Peyer's patch (tissue), 4 donors: ENCODE measurements at places on chromosomes 3 and 15. TPM values are rescaled to one million over a fixed set of nuclear protein-coding genes. Genes with fewer than 3 reads are reported as not detected.
A peak's percentile ranks its signal among the peaks of the same experiment; 100 is the strongest.

Gene ATRIP
- total RNA-seq = 2.6 TPM

DNA sequence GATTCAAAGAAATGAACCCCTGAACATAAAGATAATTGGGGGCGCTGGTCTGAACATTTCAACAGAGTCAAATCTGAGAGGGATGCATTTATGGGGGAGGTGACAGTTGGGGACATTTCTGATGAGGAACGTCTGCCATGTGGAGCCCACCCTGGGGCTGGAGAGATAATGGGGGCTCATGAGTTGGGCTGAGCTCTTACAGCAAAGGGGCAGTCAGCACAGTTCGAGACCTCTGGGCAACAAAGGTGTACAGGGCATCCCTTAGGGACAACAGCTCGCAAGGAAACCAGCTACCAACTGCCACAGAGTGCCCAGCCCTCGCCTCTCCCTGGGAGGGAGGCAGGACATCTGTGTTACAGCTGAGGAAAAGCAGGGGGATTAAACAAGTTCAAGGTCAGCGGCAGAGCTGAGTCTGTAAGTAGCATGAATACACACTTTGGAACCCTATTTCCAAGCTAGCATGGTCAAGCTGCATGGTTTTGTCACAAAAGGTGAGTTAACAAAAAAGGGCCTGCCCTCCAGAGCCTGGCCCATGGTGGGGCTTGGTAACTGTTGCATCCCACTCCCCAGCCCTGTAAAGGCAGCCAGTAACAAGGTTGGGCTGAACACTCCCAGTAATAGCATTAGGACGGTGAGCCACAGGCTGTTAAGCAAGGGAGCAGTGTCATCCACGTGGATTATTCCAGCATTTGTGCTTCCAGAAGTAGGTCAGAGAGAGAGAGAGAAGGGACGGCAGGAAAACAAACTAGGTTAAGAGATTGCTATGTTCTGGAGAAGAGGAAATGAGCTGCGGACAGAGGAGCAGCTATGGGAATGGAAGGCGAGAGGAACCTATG lies 4.3 kb downstream of the GNB5 start:
- no peak overlapping the region for H3K4me3 ChIP-seq
- no peak overlapping the region for H3K27ac ChIP-seq
- DNase-seq = no peak
- H3K36me3 ChIP-seq = no peaks in the 10 kb centered on the region

DNA sequence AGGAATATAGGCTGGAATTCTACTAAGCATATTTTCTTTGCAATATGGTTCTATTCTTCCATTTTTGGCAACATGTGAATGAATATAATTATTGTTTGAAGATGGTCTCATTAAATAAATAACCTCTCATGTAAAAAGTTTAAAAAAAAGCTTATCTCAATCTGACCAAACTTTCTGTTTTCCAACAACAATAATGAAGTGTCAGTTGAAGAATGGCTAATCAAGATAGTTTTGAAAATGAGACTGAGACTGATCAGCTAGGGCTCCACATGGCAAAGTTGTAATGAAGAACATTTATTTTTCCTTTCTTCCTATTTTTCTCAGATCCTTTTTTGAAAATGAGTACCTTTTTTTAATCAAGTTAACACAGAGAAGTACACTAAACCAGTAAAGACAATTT lies 117.4 kb downstream of the GALK2 start:
- no peak for DNase-seq
- H3K36me3 ChIP-seq = no peaks in the 10 kb centered on the region
- no peaks in the 10 kb centered on the region for H3K27me3 ChIP-seq

- no peaks in the 10 kb centered on the region for H3K4me1 ChIP-seq
- H3K36me3 ChIP-seq = peaks cover 20% of the 10 kb centered on the region
- H3K4me3 ChIP-seq = no peak overlapping the region
- H3K27ac ChIP-seq = no peak overlapping the region
- H3K27me3 ChIP-seq = no peaks in the 10 kb centered on the region
These were observed 163.6 kb downstream of the ITPR1 start for GRCh38 chr3:4656626-4657328.

DNA sequence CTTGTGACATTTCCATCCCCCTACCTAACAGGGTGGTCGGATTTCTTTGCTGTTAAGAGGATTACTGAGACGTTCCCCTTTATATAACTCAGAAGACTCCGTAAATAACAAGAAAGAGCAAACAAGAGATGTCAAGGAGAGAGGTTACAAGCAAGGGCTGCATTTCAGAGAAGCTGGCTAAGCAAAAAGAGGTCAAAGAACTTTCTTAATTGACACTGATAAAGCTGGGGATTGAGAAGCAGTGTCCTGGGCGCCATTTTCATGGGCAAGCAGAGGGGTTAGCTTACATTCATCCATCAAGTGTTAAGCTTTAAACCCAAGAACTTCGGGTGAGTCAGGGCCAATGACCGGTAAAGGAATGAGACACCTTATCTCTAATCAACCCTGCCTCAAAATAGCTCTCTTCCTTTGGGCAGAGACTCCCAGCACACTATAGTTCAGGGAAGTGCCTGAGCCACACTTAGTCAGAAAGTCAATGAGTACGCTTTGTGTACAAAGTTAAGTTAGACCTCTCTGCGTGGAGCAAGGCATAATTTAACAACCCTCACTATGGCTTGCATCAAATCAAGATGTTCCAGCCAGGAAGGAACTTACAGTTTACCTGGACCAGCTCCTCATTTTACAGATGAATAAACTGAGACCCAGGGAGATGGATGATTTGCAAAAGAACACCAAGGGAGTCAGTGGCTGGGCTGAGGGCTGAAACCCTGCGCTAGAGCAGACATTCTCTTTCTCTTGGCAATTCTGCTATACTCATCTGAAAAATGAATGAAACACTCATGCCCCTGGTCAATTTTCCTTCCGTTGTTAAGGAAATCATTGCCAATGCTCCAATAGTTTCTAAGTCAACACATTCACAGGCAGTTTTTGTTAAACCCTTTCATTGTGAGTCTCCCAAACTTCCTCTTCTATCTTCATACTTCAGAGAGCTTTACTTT lies 44.6 kb downstream of the CCNL1 start:
- no peak for DNase-seq
- H3K27ac ChIP-seq = no peak overlapping the region
- H3K4me3 ChIP-seq = no peak overlapping the region
- no peaks in the 10 kb centered on the region for H3K27me3 ChIP-seq
- no peaks in the 10 kb centered on the region for H3K4me1 ChIP-seq

DNA sequence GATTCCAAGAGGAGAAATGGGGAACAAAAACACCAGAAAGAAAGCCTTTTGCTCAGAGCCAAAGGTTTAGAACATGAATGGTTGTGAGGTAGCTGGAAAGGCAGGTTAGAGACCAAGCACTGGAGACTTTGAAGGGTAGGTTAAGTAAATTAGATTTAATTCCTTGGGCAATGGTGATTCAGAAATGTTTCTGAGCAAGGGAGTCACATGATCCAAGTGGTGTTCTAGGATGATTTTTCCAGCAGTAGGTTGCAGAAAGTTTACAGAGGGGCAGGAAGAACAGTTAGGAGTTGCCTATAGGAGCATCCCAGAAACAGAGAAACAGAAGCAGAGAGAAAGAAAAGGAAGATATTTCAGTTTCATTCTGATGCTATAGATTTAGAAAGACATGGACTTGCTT lies 139.8 kb downstream of the WDR76 start:
- DNase-seq = no peak
- no peaks in the 10 kb centered on the region for H3K36me3 ChIP-seq
- no peaks in the 10 kb centered on the region for H3K27me3 ChIP-seq
- H3K27ac ChIP-seq = no peak overlapping the region

GRCh38 chr3:193378706-193379105 lies at the start of gene ATP13A5:
TSS of gene ATP13A5 (minus strand) at chr3:193378753. CDS start at chr3:193378725, 28 bp downstream.
- no peak within 1 kb of the TSS for H3K27ac ChIP-seq
- no peaks in the 10 kb centered on the region for H3K4me1 ChIP-seq
- H3K36me3 ChIP-seq = no peaks in the 10 kb centered on the region
- H3K27me3 ChIP-seq = no peaks in the 10 kb centered on the region

DNA sequence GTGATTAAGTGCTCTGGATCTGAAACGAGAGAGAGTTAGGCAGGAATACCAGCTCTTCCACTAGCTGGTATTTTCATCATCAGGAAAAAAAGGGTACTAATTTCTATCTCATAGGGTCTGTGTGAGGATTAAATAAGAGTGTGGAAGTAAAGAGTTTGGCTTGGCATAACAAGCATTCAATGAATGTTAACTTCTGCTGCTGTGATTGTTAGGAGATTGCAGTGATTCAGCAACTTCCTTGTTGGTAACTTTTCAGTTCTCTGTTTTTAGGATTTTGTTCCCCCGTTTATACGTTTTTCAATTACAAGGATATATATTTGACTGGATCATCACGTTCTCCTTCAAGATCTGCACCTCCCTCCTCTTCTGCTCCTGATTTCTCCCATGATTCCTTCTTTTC lies 65.9 kb upstream of the MYO5C start:
- DNase-seq = no peak
- no peaks in the 10 kb centered on the region for H3K27me3 ChIP-seq
- no peaks in the 10 kb centered on the region for H3K36me3 ChIP-seq
- no peaks in the 10 kb centered on the region for H3K4me1 ChIP-seq
- H3K27ac ChIP-seq = no peak overlapping the region

GRCh38 chr15:70873232-70874054 lies 18.8 kb downstream of the THAP10 start:
- no peaks in the 10 kb centered on the region for H3K36me3 ChIP-seq
- no peaks in the 10 kb centered on the region for H3K4me1 ChIP-seq
- H3K4me3 ChIP-seq = no peak overlapping the region
- H3K27me3 ChIP-seq = no peaks in the 10 kb centered on the region
- DNase-seq = no peak
- H3K27ac ChIP-seq = no peak overlapping the region

DNA sequence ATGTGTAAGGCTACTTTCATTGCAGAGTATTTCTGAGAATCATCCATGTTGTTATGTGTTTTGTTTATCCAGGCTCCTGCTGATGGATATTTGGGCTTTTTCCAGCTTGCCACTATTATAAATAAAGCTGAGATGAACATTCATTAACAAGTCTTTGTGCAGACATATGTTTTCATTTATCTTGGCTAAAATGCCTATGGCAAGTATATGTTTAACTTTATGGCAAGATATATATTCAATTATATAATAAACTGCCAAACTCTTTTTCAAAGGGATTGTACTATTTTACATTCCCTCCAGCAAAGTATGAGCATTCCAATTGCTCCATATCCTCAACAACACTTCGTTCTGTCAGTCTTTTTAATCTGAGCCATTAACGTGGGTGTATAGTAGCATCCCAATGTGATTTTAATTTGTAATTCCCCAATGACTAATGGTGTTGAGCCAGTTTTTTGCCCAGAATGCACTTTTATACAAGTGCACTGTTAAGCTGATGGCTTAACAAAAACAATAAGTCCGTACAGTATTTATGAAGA lies 452.4 kb downstream of the SHQ1 start:
- H3K4me1 ChIP-seq = no peaks in the 10 kb centered on the region
- H3K27ac ChIP-seq = no peak overlapping the region
- no peaks in the 10 kb centered on the region for H3K36me3 ChIP-seq
- H3K4me3 ChIP-seq = no peak overlapping the region
- no peaks in the 10 kb centered on the region for H3K27me3 ChIP-seq
- DNase-seq = no peak

GRCh38 chr15:61076598-61077170 lies 152.4 kb downstream of the RORA start:
- H3K27me3 ChIP-seq = no peaks in the 10 kb centered on the region
- DNase-seq = no peak
- H3K4me3 ChIP-seq = no peak overlapping the region
- H3K4me1 ChIP-seq = no peaks in the 10 kb centered on the region

GRCh38 chr3:197297002-197297401 lies 1.4 kb downstream of the DLG1 start:
- H3K27ac ChIP-seq = peak overlapping the region; percentile 96
- H3K4me1 ChIP-seq = peaks cover 17% of the 10 kb centered on the region
- no peaks in the 10 kb centered on the region for H3K27me3 ChIP-seq
- DNase-seq = no peak
- H3K4me3 ChIP-seq = peak overlapping the region; percentile 87
- H3K36me3 ChIP-seq = no peaks in the 10 kb centered on the region

DNA sequence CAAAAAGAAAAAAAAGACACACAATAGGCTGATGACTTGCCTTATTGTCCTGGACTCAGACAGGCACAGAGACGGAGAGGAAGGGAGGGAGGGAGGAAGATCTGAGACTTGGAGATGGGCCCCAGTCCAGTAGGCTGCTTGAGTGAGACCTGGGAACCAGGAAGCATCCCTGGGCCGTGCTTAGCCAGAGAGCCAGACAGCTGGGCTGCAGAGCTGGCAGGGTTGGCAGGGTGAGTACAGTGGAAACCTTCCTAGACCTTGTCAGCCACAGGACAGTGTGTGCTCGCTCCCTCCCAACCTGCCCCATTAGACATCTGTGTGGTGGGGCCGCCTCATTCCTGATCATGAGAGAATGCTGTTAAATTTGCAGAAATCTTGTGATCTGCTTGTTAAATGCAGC lies 107.9 kb upstream of the ALDH1A3 start:
- no peak overlapping the region for H3K27ac ChIP-seq
- H3K4me1 ChIP-seq = no peaks in the 10 kb centered on the region
- no peaks in the 10 kb centered on the region for H3K27me3 ChIP-seq
- H3K4me3 ChIP-seq = no peak overlapping the region

Gene CSTA
- total RNA-seq = not detected

- no peaks in the 10 kb centered on the region for H3K36me3 ChIP-seq
- no peaks in the 10 kb centered on the region for H3K4me1 ChIP-seq
- H3K27ac ChIP-seq = no peak overlapping the region
- no peaks in the 10 kb centered on the region for H3K27me3 ChIP-seq
- H3K4me3 ChIP-seq = no peak overlapping the region
These were observed 24.0 kb downstream of the CFAP100 start for GRCh38 chr3:126418661-126419131.

Gene PCLAF
- 4.3 TPM for total RNA-seq

DNA sequence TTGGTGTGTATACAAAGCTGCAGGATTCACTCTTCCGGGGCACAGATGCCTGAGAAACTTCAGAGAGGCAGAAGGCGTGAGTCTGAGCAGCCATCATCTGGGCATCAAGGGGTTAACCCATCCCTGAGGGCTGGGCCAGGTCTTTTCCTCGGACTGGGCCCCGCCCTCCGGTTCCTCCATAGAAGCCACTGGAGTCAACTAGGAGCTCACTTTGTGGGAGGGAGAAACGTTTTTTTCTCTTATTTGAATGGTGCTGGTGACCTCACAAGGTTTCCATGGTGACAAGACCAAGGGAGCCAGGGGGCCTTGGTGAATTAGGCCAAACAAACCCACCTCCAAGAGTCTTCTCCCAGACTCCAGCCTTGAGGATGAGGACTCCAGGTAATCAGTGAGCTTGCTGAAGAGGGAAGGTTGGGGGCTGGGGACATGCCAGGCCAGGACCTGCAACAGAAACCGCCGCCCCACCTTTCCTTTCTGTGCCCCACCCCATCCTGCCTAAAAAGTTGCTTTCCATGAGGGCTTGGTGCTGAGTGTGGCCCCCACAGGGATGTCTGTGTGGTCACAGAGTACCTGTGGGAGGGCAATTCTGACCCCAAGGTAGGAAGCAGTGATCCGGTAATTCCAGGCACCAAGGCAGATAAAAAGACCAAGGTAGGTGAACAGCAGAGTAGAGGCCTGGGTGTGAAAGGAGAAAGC lies 14.8 kb upstream of the INSYN1 start:
- no peak for DNase-seq
- no peak overlapping the region for H3K27ac ChIP-seq
- H3K4me1 ChIP-seq = no peaks in the 10 kb centered on the region
- H3K27me3 ChIP-seq = no peaks in the 10 kb centered on the region
- H3K4me3 ChIP-seq = no peak overlapping the region

Gene ALPK3
- 0.83 TPM for total RNA-seq
